H4 (cell line): ENCODE measurements at places on chromosomes 5 and 9. TPM values are rescaled to one million over a fixed set of nuclear protein-coding genes. Genes with fewer than 3 reads are reported as not detected.

DNA sequence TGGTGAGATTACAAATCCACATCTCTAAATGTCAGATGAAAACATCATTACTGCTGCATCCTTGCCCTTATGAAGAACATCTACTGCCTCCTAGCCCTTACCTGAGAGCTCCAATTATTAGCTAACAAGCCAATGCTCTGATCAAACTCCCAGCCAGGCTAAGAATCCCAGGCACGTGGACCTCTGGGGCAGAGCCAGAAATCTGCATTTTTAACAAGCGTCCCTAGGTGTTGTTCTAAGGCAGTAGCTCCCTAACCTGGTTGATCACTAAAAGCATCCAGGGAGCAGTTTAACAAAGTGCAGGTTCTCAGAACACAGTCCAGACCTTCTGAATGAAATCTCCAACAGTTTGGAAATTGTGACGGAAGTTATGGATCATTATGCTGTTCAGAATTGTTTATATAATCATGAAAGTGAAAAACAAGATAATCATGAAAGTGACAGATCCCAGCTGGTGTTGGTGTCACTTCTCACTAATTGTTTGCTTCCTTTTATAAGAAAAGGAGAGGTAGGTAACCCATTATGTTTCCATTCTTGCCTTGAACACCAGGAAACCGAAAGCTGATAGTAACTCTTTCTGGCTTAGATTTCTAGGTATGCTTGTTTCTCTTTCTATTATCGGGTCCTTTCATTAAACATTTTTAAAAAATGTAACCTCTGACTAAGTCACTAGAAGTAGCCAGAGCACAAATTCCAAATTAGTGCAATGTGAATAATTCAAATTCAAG, 216.5 kb upstream of the NR4A3 start:
- DNase-seq = no peak

DNA sequence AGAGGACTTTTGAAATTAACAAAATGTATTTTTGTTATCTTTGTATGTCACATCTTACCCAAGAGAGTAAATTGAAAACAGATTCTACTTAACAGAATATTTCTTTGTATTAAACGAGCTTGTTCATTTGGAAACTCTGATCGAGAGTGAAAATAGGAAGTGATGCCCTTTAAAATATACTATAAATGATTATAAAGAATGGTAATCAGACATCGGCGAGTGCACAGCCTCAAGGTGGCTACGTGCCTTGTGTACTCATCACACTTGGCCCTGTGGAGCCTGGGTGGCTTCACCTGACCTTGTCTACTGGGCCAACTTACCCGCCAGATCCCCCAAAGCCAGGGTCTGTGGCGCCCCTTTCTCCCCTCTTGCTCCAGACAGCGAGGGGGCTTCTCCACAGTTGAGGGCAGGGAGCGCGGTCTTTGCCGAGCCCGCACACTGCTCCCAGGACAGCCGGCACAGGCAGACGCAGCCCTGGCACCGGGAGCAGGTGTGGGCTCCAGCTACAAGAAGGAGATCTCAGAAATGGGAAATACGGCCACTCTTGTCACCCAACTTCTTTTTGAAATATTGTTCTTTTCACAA, 243.2 kb downstream of the CEMIP2 start:
- no peak for DNase-seq

Gene CDHR2
- total RNA-seq = not detected in 2 replicates

- DNase-seq = no peak
Measured at GRCh38 chr9:130429381-130429780, 15.4 kb upstream of the ASS1 start.

- no peak for DNase-seq
Measured at GRCh38 chr9:109509611-109510010, 11.5 kb upstream of the PTPN3 start.

Gene ZCCHC7
- total RNA-seq = 13.3 and 15.6 TPM in 2 replicates

Gene FOXD4L6
- total RNA-seq = 0.14 TPM in 1 of 2 replicates, not detected in the other
